OCI-M1 (cell line): ENCODE measurements at places on chromosomes 2 and 18.
A peak's percentile ranks its signal among the peaks of the same experiment; 100 is the strongest.

DNA sequence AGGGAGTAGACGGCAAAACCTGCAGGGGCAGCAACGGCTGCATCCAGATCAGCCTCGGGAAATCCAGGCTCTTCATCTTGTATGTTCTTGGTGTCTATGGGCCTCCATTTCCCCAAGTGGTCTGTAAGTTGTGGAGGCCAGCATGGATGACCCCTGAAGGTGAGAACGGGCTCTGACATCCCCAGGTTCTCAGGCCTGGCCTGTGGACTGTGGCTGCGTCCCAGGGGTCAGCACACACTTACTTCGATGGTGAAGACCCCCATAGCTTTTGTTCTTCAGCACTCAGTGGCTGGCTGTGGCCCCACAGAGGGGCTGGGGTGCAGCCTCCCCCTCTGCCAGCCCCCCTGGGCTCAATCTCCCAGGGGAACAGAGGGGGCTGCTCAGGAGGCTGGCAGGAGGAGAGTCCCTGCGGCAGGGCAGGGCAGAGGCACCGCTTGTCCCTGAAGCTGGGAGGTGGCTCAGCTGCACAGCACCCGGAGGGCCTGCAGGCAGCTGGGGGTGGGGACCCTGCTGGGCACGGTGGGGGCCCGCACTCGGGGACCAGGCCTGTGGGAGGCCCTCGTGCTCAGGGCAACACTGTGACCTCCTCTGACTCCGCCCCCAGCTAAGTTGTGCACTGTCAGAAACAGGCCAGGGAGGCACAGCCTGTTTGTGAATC lies 3.8 kb downstream of the SLC66A3 start:
- DNase-seq, result no peak

DNA sequence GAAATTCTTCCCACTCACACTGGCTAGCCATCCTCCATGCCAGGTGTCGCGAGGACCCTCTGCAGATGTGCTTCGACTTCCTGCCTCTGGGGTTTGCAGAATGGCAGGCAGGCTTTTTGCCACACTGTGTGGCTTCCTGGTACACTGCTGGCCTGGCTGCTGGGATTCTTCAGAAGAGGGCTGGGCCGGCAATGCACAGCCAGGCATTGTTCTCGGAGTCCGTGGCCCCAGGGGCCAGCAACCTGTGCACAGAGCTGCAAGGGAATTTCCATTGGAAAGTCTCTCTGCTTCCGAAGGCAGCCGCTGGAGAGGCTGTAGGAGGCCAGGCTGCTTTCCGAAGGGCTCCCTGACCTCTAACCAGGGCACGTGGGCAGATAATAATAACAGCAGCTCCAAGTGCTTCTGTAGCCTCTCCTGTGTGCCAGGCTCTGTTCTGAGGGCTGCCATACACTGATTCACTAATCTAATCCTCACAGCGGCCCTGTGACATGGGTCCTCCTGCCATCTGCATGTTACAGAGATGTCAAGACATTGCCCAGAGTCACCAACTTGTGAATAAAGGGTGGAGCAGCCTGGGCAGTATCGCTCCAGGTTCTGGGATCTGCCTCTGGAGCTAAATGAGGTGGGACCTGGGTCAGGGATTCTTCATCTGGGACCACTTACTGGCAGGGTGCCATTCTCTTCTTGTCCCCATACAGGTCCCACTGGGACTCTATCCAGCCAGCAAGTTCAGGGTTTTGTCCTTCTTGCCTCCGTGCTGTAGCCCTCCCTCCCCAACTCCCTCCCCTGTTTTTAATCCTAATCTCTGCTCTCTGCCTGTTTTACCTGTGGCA lies 5.0 kb downstream of the LDLRAD4 start:
- no peak for DNase-seq

- DNase-seq, result no peak
Measured at GRCh38 chr2:28322456-28322855, 70.2 kb upstream of the FOSL2 start.

- DNase-seq, result no peak
Measured at GRCh38 chr2:206240327-206240726, 34.1 kb upstream of the ZDBF2 start.

DNA sequence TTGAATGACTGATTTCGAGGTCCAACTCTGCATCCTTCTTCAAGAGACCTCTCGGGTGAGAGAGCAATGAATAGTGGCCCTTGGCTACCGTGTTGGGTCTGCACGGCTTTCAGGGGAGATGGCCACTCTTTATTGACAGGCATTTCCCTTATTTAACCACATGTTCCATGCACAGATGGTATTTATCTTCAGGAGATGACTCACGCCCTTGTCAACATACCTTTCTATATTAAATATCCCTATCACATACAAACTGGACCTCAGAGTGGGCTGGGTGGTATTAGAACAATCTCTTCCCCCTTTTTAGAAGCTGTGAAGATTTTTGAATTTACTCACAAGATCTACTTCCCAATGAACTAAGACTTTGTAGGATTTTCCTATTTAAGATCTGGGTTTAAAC lies 109.6 kb upstream of the CDC42EP3 start:
- DNase-seq, result peak; percentile 10

DNA sequence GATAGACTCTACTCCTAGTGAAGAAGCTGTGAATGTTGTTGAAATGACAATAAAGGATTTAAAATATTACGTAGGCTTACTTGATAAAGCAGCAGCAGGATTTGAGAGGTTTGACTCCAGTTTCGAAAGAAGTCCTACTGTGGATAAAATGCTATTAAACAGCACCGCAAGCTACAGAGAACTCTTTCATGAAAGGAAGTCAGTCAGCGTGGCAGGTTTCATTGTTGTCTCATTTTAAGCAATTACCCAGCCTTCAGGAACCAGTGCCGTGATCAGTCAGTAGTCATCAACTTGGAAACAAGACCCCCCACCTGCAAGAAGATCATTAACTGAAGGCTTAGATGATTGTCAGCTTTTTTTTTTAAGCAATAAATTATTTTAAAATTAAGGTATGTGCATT lies 14.0 kb downstream of the USP14 start:
- no peak for DNase-seq

DNA sequence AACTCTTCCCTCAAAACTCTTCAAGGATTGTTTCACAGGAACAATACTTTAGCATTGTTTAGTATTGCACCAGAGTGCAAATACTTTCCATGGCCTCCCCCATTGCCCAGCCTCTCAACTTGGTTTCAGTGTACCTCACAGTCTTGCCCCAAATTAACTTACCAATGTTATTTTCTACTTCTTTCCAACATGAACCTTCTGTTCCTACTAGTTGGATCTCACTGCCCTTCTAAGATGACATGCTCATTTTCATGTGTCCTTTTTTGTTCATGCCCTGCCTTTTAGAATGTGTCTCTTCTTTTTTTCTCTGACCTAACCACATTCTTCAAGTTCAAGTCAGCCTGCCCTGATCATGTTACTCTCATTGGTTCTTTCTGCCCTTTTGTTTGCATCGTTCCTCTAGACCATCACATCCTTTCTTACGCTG lies 4.1 kb downstream of the SPATS2L start:
- DNase-seq, result no peak

DNA sequence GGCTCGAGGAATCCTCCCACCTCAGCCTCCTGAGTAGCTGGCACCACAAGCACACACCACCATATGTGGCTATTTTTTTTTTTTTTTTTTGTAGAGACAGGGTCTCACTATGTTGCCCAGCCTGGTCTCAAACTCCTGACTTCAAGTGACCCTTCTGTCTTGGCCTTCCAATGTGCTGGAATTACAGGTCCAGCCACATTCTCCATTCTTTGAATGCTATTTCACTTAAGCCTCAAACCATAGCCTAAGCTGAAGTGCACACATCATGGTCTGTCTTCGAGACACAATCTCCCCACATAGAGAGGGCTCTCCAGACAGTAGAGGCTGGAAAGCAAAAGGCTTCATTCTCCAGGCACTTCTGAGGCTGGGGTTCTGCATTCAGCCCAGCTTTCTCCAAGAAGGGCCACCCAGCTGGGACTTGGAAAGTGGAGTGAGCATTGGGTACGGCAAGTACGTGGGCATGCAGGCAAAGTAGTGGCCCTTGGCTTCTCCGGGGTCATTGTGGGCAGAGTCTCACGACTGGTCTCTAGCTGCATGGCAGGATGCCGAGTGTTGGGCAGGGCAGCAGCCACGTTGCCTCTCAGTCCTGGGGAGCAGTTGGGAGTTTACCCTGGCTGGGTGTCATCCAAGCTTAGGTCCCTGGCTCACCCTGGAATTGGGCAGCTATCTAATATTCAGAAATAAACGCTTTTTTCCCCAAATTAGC lies 78.2 kb upstream of the SMAD7 start:
- no peak for DNase-seq

GRCh38 chr2:231877533-231878456 lies 48.4 kb downstream of the NPPC start:
- no peak for DNase-seq

DNA sequence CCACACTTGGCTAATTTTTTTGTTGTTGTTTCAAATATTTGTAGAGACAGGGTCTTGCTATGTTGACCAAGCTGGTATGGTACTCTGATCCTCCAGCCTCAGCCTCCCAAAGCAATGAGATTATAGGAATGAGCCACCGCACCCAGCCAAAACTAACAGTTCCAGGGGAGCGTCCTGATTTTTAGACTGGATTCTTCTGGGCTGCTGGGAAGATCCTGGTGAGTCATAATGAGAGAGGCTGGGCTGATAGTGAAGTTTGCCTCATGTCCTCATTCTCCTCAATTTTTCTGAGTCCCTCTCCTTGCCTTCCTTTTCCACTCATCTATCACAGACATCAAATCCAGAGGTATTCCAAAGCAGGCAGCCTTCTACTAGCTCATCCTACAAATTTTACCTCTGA lies 81.3 kb downstream of the VSNL1 start:
- DNase-seq, result no peak
